ENCODE measurements at places on chromosomes 7 and 10.

DNA sequence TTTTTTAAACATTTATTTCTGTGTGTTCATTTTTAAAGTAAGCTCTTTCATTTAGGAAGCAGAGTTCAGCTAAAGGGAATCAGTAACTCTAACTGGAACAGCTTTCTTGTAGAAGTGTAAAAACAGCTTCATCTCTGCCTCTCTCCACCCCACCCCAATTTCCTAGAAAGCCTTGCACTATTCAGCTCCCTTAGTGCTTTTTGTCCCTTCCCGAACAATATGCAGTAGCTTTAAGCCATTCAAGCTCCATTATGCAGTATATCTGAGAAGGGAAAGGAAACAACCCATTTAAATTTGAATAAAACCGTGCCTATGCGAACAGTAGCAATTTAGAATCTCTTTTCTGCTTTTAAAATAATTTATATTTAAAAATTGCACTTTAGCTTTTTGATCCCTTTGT lies 134.5 kb downstream of the TRIL start:
- DNase-seq: no peak

- no peak for DNase-seq
Measured at GRCh38 chr7:71237945-71238344, 106.0 kb downstream of the GALNT17 start.

GRCh38 chr7:981793-982510 lies 1.0 kb upstream of the CYP2W1 start:
- no peak for DNase-seq

GRCh38 chr7:95632609-95633008 lies 36.3 kb upstream of the PDK4 start:
- no peak for DNase-seq

DNA sequence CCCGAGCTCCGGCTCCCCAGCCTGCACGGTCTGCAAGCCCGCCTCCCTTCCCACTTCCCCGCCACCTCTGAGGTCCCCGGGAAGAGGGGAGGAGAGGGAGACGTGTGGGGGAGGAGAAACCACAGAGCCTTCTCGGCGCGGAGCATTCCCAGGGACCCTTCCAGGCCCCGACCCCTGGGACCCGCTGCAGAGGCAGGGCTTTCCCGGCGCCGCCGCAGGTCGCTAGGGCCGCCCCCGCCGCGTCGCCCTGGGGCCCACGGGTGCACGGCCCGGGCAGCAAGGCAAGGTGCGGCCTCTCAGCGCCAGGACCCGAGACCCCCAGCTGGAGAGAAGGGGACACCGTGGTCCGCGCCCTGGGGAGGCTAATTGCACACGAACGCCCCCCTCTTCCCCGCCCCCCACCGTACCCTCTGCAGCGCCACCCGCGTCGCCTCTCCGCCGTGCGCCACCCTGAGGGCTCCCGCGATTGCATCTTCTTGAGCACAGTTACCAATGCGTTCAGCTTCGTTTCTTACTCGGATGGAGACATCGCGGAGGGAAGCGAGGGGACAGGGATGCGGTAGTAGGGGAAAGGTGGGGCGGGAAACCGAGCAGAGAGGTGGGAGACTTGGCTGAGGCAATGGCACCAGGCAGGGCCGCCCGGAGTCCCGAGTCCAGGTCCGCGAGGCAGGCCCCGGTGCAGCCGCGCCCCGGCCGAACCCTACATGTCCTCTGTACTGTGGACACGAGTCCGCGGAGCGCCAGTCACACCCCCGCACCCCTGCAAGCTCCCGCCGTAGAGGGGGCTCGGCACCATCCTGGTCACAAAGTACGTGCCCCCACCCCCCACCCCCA lies 28.9 kb downstream of the SKIDA1 start:
- DNase-seq: peak; percentile 92

DNA sequence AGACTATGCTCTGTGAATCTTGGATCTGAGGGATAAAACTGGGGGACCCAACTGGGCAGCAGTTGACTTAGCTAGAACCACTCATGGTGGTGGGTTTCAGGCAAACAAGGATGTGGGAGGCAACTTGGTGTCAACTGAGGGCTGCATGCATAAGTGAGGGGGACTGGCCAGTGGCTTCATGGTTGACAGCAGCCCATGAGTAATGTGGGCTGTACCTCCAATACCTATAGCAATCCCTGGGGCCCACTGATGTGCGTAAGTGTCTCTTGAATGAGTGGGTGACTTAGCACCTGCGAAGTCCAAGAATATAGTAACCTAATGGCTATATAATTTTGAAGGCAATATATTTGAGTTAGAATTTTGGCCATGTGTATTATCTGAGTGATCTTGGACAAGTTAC lies 13.7 kb upstream of the MAP3K8 start:
- no peak for DNase-seq

GRCh38 chr10:10613656-10614244 lies 403.9 kb upstream of the CELF2 start:
- no peak for DNase-seq

DNA sequence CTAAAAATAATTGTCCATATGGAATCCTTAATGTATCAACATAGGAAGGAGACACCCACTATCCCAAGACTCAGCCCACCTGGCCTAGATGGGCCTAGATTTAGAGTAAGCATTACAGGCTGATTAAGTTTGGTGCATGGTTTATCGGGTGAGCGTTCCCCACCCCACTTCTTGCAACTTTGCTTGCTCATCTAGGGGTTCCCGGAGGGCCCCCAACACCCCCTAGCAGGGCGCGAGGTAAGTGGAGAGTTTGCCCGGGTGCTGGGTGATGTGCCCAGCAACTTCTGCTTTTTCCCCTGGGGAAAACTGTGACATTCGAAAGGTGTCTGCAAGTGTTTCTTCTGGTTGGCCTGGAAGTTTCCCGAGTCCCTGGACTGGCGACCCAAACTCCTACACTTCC lies 31.7 kb downstream of the SKIDA1 start:
- no peak for DNase-seq

- no peak for DNase-seq
Measured at GRCh38 chr10:29465384-29465783, 169.4 kb downstream of the SVIL start.

- DNase-seq: no peak
Measured at GRCh38 chr7:85974176-85974575, 669.5 kb upstream of the GRM3 start.

DNA sequence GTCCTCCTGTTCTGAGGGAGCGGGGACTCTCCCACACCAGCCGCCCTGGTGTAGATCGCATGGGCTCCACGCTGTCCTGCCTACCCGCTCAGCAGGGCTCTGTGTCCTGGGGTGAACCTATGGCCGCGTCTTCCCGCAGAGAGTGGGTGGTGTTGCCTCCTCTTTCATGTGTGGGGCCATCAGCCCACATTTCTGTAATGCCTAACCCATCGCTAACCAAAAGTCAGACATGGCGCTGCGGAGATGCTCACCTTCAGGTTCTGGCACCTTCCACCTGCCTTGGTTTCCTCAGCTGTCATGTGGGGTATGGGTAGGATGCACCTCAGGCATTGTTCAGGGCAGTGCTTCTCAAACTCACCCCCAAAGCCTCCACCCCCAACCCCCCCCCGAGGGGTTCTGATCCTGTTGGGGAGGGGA lies 50.5 kb upstream of the CAMK2B start:
- no peak for DNase-seq

- DNase-seq: no peak
Measured at GRCh38 chr10:110216942-110217661, 9.7 kb downstream of the MXI1 start.

GRCh38 chr7:155109121-155109520 lies 39.0 kb downstream of the HTR5A start:
- peak; percentile 65 for DNase-seq

DNA sequence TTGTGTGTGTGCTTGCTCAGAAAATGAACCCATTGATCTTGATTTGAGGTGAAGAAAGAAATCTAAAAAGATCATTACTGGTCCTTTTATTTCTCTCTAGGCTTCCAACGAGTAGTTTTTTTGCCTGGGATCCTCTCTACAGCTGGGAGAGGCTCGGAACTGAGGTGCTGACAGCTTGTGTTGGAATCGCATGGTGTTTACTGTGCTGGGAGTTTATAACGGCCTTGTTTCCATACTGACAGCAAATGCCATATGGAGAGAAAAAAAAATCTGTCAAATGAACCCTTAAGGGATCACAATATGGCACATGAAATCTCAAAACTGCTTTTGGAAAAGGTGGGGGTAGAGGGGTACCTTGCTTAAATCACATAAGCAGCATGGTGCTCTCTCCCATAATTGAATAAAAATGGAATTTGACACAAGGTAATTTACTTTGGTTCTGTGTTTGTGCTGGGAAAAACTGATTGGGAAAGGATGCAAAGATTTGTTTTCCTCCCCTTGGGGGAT lies 165.0 kb downstream of the RGS10 start:
- DNase-seq: peak; percentile 98

DNA sequence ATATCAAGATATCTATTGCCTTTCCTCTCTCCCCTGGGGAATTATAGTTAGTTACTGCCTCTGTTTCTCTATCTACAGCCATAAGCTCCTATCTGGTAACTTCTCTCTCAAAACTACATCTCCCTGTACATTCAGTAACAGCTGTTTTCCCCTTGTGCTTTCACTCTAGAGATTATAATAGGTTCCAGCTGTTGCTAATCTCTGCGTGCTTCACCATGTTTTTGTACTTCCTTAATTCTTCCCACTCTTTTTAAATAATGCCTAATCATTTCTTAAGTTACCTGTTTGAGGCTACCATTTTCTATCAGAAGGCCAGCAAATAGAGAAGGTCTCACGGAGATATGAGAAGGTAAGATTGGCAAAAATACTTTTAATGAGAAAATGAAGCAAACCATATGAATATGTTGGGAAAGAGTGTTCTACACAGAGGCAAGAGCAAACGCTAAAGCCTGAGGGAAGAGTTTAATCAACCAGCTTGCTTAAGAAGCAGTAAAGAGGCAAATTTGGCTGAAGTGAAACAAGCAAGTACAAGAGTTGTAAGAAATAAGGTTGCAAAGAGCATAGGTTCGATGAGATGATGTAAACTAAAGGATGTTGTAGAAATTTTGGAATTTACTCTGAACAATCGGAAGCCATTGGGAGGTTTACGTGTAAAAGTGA lies 101.9 kb upstream of the HGF start:
- DNase-seq: no peak

GRCh38 chr7:33905389-33906032 lies at the start of gene BMPER:
TSS of gene BMPER (plus strand) at chr7:33905539. CDS start at chr7:33905614, 75 bp downstream.
- peak; percentile 60 for DNase-seq

DNA sequence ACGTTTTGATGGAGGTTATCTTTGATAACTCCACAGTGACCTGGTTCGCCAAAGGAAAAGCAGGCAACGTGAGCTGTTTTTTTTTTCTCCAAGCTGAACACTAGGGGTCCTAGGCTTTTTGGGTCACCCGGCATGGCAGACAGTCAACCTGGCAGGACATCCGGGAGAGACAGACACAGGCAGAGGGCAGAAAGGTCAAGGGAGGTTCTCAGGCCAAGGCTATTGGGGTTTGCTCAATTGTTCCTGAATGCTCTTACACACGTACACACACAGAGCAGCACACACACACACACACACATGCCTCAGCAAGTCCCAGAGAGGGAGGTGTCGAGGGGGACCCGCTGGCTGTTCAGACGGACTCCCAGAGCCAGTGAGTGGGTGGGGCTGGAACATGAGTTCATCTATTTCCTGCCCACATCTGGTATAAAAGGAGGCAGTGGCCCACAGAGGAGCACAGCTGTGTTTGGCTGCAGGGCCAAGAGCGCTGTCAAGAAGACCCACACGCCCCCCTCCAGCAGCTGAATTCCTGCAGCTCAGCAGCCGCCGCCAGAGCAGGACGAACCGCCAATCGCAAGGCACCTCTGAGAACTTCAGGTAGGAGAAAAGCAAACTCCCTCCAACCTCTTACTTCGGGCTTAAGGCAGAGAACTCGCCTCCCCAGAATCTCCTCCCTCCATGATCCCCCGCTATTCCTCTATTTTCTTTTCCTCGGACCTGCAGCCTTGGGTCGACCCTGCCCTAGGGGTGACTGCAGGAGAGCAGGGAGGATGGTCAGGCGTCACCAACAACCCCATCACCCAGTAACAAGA lies at the start of gene SERPINE1:
Gene SERPINE1 (plus strand): TSS at position 454 of the 809 bp plus-strand sequence. CDS start 1,290 bp downstream, outside the sequence.
- DNase-seq: peak; percentile 70

DNA sequence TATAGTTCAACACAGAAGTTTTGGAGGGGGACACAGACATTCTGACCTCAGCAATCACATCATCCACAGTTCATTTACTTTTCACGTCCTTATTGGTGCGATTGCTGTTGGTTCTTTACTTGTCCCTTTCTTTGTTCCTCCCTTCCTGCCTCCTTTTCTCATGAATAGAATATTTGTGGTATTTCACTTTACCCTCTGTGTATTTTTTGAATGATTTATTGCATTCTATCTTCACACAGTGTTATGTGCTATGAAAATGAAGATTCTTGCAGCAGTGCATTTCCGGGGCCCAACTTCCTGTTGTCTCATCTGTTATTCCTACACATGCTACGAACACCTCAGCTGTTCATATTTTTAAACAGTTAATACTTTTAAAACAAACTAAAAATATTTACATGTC lies 179.6 kb downstream of the ZMYND11 start:
- no peak for DNase-seq

DNA sequence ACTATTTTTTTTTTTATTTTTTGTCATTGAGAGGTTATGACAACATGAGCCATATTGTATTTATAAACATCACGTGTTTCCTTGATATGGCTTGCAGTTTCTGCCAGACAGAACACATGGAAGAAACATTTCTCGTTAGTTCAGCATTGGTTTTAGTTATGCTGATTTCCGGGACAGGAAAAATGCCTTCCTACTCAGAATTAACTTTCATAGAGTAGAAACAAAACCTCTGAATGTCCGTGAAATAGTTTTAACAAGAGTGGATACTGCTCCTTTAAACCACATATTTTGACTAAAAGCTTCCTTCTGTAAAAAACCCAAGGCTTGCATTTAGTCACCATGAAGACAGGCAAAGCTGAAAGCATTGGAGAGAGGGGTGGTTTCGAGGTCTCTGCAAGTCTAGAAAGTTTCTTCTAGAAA lies 240.4 kb downstream of the KIAA1217 start:
- DNase-seq: no peak

DNA sequence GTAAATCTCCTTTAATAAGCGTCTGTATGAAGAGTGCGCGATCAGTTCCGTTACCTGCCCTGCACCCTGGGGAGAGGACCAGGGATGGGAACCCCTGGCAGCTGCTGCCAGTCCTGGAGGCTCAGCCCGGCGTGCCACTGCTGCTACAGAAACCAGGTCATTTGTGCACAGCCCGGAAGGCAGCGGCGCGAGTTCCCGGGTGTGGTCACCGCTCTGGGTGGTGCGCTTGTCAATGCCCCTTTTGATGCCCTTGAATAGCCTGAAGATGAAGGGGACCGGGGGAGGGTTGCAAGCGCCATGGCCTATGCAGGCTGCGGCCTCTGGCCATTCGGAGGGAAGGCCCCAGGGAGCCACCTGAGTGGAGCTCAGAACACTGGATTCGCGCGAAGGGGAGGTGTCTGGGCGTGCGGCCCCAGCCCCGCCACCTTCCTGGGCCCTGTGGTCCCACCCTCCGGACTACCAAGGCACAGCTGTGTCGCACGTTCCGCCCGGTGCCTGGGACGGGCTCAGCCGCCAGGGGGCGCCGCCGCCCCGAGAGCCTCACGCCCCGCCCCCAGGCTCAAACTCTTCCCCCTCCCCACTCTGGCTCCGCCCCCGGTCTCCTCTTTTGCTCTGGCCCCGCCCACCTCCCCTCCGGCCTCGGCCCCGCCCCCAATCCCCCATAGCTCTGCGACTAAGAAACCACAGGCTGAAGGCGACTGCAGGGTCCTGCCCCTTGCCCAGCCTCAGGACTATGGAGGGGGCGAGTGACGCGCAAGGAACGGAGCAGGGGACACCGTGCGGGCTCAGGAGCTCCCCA lies 16.5 kb downstream of the AP5Z1 start:
- DNase-seq: peak; percentile 88

GRCh38 chr7:106793015-106793975 lies 71.8 kb upstream of the PIK3CG start:
- DNase-seq: peak; percentile 43

- no peak for DNase-seq
Measured at GRCh38 chr7:138963675-138964074, 17.5 kb downstream of the KIAA1549 start.

GRCh38 chr10:34207343-34207742 lies 607.8 kb downstream of the PARD3 start:
- DNase-seq: no peak

Measured in brain (organoid and tissue), 16 donors.